PC-3 (cell line): ENCODE measurements at places on chromosomes 2 and 18.

- DNase-seq: no peak
These were observed 457.2 kb upstream of the TRIB2 start for GRCh38 chr2:12259493-12259892.

DNA sequence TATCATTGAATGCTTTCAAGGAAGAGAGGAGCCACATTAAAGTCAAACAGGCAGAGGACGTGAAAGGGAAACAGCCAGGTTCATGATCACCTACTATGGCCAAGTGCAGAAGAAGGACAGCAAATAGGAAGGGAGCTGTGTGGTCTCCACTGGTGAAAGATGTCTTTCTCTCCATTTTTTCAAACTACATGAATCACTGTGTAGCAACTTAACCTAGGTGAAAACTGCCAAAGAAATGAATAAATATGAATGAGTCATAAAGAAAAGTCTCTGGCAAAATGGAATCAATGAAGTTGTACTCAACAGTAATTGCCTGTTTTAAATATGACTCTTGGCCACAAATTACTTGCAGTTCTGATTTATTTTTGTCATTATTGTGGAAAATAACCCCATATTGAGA is 452.6 kb upstream of the PKDCC start:
- peak; percentile 44 for DNase-seq

DNA sequence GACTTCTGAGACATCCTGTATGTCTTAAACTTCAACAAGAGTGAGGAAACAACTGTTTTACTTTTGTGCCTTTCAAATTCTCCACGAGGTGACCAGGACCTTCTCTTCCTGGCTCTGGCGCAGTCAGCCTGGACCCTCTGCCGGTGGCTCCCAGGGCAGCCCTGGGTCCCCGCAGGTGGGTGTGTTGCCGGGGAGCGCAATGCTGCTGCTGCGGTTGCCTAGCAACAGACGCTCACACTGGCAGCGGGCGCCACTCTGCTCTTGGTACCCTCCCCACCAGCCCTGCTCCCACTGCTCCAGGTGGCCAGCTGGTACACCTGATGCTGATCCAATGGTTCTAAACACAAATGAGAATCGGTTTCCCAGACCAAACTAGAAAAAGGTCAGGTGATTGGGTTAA is 58.7 kb downstream of the GNAL start:
- no peak for DNase-seq

GRCh38 chr2:146981921-146982320 is 862.9 kb upstream of the ACVR2A start:
- DNase-seq: no peak

- DNase-seq: no peak
These were observed 277.7 kb upstream of the MAP2 start for GRCh38 chr2:209145941-209146681.

GRCh38 chr2:196086517-196087368 is 18.1 kb upstream of the DNAH7 start:
- no peak for DNase-seq
